Inflammatory macrophage treated with lipopolysaccharide for 1 hour (primary cell): ENCODE measurements at places on chromosomes 13 and 19.

DNA sequence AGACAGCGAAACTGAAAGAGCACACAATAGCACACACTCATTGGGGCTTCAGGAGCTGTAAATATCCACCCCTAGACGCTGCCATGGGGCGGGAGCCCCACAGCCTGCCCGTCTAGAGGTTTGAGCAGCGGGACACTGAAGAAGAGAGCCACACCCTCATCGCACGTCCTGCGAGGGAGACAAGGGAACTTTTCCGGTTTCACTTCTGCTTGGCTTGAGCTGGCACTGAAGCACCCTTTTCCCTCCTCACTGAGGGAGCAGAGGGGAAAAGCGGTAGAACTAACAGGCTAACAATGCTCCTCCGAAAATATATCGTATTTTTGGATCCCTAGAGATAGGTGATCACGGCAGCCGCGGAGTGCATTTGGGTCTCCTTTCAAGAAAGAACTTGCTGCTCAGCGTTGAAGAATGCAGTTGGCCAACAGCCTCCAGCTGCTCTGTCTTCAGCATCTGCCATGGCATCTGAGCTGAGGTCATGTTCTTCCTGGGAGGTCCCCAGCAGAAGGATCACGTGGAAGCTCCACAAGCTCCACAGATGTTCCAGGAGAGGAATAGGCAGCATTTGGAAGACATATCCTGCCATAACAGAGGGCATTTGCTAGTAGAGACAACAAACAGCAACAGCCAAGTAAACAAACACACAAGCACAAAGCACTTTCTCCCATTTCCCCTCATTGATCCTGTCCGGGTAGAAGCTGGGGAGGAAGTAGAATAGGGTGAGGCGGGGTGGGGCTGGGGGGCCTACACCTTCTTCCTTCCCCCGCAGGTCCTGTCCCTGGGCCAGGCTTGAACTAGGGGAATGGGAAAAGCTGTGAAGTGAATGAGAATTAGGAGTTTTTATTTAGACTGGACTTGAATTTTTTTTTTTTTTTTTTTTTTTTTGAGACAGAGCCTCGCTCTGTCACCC lies 44.8 kb upstream of the ALOX5AP start:
- DNase-seq, result peak; percentile 79

GRCh38 chr19:40663695-40664692 lies 26.5 kb downstream of the NUMBL start:
- no peak for DNase-seq

- DNase-seq, result no peak
These were observed 661.0 kb upstream of the SPRY2 start for GRCh38 chr13:81001828-81002385.

DNA sequence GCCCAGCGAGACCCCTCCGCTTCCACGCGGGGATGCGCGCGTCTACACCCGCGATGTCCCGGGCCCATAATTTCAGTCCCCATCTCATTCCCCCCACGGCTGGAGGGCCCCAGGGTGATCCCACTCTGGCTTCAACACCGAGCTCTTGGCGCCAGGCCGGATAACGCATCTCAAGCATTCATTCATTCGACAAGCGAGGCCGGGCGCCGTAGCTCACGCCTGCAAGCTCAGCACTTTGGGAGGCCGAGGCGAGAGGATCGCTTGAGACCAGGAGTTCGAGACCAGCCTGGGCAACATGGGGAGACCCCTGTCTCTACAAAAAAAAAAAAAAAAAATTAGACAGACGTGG lies 5.9 kb downstream of the ANGPTL6 start:
- DNase-seq, result no peak

- no peak for DNase-seq
These were observed 323.7 kb upstream of the HTR2A start for GRCh38 chr13:47220453-47221140.

DNA sequence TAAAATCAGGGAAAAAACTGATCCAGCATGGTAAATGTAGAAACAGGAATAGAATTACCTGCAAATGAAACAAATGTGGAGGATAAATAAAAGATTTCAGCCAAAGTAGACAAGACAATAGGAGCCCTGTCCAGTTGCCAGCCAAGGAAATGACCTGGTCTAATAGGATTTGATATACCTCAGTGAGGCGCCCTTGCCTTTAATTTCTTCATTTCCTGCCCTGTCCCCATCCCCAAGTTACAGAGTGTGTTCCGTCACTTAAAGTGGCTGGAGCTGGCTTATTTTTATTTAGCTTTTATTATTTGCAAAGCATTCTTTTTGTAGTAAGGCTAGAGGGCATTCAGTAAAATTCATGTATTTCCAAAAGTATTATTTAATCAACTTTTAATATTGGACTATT lies 1022.0 kb downstream of the EFNB2 start:
- no peak for DNase-seq

DNA sequence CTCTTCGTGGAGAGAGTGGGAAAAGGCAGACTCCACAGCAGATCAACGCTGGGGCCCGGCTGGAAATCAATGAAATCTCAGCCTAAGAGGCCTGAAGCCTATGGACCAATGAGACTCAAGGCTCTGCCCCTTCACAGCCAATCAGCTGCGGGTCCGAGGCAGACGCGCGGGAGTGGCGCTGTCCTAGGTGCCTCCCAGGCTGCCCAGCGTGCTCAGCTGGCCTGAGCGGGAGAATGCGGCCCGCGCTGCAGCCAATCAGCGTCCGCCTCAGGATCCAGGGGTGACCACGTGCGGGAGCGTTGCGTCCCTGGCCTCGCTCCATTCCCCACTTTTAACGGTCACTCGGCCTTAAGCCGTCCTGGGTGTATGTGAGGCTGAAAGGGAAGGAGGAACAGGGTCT lies at the start of gene ZBTB32:
Gene ZBTB32 (plus strand): TSS at position 341 of the 400 bp plus-strand sequence. CDS start 10,069 bp downstream, outside the sequence.
- DNase-seq, result peak; percentile 16

- no peak for DNase-seq
These were observed 2.7 kb upstream of the RASA3 start for GRCh38 chr13:114134944-114135610.

- DNase-seq, result peak; percentile 73
These were observed 892 bp downstream of the TRIR start for GRCh38 chr19:12733369-12734214.

DNA sequence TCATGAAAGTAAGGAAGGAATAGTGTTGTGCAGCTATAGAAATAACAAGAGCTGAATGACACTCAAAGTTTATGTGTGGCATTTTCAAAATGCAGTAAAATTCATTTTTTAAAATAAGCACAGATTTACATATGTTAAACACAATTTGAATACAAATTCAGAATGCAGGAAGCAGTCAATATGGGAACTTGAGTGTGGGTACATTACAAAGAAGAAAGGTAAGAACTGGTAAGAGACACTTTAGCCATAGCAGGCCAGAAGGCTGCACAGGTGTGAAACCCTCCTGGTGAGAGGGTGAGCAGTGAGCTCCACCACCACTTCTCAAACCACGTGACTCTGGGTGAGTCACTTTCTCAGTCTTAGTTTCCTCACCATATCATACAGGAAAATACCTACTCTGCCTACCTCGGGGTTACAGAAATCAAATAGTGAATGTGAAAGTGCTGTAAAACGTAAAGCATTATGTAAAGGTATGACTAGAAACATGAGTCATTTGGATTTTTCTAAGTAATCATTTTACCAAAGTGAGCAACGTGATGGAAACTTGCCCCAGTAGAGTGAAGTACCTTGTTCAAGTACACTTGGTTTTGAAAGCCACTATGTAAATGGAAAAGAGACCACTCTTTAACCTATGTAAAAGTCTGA lies 40.5 kb downstream of the USP12 start:
- peak; percentile 90 for DNase-seq

DNA sequence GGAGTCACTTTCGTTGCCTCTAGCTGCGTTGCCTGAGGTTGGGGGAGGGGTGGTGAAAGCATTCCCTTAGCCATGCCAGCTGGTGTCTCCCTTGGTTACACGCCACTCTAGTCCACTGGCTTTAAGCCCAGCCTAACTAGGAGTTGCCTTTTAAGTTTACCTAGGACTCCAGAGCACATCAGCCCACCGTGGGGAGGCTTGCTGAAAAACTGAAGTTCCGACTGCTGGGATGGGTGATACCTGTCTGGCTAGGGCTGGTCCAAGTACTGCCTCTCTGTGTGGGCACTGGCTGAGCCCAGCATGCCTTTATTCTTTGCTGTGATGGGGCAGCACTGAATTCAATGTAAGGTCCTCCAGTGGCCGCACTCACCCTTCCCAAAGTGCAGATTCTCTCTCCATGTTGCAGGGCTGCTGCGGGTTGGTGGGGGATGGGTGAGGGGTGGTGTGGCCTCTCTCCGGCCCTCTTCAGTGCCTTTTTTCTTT lies 11.8 kb upstream of the CEACAM1 start:
- DNase-seq, result no peak

GRCh38 chr13:52450012-52450792 lies at the start of gene VPS36:
TSS of gene VPS36 (minus strand) at chr13:52450634. CDS start at chr13:52450594, 40 bp downstream.
- peak; percentile 99 for DNase-seq

- no peak for DNase-seq
These were observed 16.1 kb upstream of the MCF2L start for GRCh38 chr13:112952759-112953551.

- no peak for DNase-seq
These were observed 307.4 kb downstream of the KLF5 start for GRCh38 chr13:73366241-73366640.

- peak; percentile 7 for DNase-seq
These were observed 12.9 kb upstream of the CCDC169 start for GRCh38 chr13:36310417-36311108.

DNA sequence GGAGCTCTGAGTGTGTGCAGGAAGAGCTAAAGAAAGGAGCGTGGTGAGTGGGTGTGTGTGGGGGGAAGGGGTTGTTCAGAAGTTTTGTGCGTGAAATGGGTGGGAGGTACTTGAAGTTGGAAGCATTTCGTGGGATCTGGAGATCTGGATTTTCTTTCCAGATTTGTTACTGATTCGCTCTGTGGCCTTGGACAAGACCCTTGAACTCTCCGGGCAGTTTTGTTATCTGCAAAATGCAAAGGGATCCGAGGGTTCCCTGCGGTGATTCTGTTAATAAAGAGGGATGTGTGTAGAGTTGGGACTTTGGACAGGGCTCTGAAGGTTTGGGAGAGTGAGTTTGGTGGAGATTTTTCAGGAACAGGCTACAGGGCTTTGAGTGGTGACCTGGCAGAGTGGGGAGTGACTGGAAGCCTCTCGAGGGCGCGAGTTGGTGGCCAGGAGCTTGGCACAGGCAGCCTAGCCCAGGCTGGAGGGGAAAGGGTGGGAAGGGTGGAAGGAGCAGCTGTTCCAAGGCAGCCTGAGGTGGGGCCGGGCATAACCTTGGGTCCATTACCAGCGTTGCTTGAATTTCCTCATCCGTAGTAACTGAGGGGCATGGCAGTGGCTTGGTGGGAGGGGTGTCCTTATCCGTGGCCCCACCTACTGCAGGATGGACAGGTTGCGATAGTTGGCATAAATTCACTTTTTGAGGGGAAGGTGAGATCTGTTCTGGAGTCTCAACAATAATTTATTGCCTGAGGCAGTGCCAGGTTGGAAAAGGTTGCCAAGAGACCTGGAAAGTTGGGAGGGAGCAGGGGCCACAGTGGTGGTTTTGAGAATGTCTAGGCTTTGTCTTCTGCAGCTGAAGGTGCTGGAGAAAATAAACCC lies 2.1 kb downstream of the ACTN4 start:
- DNase-seq, result no peak

DNA sequence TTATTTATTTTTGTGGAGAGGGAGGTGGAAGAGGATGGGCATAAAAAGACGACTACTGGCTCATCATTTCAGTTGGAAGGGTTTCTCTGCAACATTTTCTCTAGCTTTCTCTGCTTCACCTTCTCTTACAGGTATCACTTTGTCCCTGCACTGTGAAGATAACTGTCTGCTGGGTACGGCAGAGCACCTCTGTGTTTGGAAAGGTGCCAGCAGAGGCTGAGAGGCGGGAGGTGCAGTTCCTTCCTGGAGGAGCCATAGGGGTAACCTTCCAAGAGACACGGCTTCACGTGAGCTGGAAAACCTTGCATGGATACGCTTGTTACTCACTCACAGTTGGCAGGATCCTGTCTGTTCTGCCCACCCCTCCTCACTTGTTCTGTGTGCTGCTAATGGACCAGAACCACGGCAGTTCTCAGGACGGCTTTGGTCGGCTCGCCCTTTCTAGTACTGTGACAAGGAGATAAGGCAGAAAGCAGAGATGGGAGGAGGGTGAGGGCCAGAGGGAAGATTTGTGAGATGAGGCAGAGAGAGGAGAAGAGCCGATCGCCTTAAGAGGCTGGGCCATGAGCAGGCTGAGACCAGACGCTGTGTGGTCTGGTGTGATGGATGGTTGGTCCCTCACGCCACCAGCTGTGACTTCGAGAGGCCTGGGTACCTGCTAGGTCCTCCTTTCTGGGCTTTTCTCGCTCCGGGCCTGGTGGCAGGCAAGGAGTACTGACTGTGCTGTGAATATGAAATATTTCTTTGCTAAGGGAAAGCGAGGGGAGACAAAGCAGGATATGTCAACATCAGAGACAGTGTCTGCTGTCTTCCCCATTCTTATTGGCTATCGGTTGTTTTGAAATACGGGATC lies 66.8 kb downstream of the MRPL57 start:
- no peak for DNase-seq

DNA sequence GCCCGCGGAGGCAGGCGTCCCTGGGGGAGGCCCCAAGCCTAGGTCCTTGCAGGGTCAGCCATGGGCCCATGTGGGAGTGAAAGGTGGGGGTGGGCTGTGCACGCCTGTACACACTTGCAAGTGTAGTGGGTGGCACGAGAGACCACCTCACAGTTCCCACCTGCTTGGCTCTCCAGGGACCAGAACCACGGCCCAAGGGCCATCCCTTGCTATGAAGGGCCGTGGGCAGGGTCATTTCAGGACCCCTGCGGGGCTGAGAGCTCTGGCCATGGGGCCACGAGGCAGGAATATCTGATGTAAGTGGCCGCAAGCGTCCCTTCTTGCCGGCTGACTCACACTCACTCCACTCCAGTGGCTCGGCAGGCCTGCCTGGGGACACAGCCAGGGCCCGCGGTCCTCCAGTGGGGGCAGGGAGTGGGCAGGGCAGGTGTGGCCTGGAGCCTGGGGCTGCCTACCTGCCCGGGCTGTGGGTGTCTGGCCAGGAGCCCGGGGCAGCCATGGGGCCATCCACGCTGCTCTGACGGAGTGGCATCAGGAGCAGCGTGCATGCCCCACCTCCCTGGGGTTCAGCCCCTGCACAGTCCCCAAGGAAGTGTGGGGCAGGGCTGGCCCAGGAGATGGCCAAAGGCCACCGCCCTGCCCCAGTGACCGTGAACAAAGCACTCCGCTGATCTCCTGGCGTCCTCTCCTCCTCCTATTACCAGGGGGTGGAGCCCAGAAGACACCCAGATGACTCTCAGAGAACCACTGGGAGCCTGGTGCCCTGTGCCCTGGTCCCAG lies 8.6 kb upstream of the MKNK2 start:
- DNase-seq, result no peak

DNA sequence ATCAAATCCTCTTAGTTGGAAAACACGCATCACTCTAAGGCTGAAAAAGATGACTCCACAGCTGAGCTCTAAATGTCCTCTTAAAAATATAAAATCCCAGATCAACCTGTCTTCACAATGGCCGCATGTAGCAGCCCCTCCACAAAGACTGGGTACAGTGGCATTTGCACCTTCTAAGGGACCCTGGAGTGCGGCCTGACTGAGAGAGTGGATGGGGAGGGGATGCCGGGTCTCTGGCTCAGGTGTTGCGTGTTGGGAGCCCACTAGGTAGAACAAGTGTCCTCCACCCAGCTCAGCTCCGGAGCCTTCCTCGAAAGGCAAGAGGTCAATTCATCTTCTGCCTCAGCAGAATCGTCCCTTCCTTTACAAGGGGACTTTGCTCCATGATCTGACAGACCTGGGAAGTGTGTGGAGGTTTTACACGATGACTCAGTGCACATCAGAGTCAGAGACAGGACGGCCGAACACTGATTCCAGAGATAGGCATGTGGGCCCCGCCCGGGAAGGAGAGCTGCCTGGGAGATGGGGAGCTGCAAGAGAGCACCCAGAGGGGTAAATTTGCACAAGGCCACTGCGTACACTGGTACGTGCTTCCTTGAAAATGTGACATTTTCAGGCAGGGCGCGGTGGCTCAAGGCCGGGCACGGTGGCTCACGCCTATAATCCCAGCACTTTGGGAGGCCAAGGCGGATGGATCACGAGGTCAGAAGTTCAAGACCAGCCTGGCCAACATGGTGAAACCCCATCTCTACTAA lies 23.5 kb upstream of the SLC15A1 start:
- no peak for DNase-seq
